Esophagus squamous epithelium (tissue), 5 donors: ENCODE measurements at places on chromosomes 3 and 15.

- no peak for DNase-seq
These were observed 287.4 kb upstream of the LYSMD4 start for GRCh38 chr15:100020614-100021013.

GRCh38 chr3:53645754-53646153, 151.3 kb downstream of the CACNA1D start:
- DNase-seq: no peak

DNA sequence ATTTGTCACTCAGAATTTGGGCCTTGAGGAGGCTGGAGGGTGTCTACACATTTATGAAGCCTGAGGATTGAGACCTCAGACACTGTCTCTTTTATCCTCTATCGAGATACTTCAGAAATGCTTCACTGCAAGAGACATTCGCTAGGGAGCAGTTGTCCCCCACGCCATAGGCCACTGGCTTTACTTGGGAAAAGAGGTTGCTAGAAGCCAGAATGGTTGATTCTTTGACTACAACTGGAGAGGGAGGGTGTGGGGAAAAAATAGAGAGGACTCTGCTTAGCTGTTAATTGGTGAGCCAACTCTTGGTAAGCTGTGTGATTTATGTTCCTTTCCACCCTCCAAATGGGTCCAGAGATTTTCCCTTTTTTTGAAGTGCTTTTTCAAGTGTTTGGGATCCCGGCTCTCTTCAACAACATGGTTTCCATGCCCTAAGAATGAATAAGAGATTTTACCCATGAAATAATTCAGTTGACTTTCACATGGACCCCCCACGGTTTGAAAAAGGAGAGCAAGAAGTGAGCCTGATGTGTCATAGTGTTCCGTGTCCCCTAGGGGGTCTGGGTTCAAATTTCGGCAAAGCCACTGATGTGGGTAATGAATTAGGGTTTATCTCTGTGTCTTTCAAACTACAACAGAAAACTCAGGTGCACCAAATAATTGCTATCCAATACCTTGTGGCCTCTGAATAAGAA, 2.7 kb downstream of the BOC start:
- DNase-seq: no peak

DNA sequence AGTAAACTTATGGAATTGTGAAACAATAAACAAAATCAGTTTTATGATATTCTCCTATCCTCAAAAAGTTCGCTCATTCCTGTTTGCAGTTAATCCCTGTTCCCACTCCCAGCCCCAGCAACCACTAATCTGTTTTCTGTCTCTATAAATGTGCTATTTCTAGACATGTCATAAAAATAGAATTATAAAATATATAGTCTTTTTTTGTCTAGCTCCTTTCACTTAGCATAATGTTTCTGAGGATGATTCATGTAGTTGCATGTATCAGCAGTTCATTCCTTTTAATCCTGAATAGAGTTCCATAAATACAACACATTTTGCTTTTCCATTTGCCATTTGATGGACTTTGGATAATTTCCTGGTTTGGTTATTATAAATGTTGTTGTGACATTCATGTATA, 140.0 kb downstream of the KCNAB1 start:
- DNase-seq: no peak

DNA sequence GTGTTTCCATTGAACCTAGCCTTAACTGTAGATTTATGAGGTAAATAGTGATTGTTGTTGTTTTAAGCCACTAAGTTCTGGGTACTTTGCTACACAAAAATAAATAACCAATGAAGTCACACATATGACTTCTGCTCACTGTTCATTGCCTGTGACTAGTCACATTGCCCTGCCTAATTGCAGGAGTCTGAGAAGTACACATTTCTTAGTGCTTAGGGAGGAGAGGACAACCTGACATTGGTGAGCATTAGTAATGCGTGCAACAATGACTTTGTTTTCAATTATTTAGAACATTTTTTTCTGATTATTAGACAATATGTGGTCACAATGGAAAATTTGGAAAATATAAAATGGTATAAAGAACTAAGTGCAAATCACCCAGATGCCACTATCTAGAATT, 133.2 kb upstream of the DAZL start:
- no peak for DNase-seq

GRCh38 chr3:124770336-124771082, 40.3 kb downstream of the UMPS start:
- no peak for DNase-seq

DNA sequence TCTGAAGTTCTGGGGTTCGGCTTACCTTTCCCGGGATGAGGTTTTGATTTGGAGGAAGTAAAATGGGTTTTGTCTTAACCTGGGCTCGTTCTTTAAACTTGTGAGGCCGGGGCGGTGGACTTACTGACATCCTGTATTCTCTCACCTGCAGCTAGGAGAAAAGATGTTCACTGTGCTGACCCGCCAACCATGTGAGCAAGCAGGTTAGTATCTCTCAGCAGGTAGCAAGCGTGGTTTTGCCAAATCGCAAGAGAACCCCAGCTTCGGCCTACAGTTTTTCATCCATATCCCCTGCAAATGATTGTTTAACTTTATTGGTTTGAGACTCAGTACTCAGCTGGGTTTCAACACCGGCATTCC, 891 bp downstream of the ENTPD3 start:
- DNase-seq: no peak
